NCI-H69 (cell line): ENCODE measurements at places on chromosomes 12 and 14.

GRCh38 chr12:108370415-108370814 is 31.3 kb upstream of the CMKLR1 start:
- no peak for DNase-seq

GRCh38 chr12:79873201-79873600 is 61.7 kb downstream of the PPP1R12A start:
- no peak for DNase-seq

- DNase-seq: peak; percentile 98
Observed at GRCh38 chr12:48986720-48987291, 8.7 kb downstream of the WNT1 start.

GRCh38 chr12:106305376-106305775 is 2.8 kb downstream of the TCP11L2 start:
- peak; percentile 65 for DNase-seq
